ENCODE measurements at places on chromosomes 2 and 18. TPM values are rescaled to one million over a fixed set of nuclear protein-coding genes. Genes with fewer than 3 reads are reported as not detected.

SFXN5 gene
- total RNA-seq = 11.9 TPM

C2orf78 gene
- not detected for total RNA-seq

C2orf81 gene
- total RNA-seq = 3.7 TPM

- H3K4me3 ChIP-seq = no peak overlapping the region
- no peaks in the 10 kb centered on the region for H3K4me1 ChIP-seq
- H3K36me3 ChIP-seq = no peaks in the 10 kb centered on the region
- H3K27ac ChIP-seq = no peak overlapping the region
- no peaks in the 10 kb centered on the region for H3K27me3 ChIP-seq
- DNase-seq = no peak
Observed at GRCh38 chr18:52009958-52010357, 330.0 kb upstream of the DCC start.

GRCh38 chr2:169713331-169713730 is 19.1 kb downstream of the PHOSPHO2 start:
- H3K4me1 ChIP-seq = peaks cover 12% of the 10 kb centered on the region
- H3K4me3 ChIP-seq = no peak overlapping the region
- H3K27me3 ChIP-seq = no peaks in the 10 kb centered on the region
- peaks cover 3% of the 10 kb centered on the region for H3K36me3 ChIP-seq
- DNase-seq = no peak

DNA sequence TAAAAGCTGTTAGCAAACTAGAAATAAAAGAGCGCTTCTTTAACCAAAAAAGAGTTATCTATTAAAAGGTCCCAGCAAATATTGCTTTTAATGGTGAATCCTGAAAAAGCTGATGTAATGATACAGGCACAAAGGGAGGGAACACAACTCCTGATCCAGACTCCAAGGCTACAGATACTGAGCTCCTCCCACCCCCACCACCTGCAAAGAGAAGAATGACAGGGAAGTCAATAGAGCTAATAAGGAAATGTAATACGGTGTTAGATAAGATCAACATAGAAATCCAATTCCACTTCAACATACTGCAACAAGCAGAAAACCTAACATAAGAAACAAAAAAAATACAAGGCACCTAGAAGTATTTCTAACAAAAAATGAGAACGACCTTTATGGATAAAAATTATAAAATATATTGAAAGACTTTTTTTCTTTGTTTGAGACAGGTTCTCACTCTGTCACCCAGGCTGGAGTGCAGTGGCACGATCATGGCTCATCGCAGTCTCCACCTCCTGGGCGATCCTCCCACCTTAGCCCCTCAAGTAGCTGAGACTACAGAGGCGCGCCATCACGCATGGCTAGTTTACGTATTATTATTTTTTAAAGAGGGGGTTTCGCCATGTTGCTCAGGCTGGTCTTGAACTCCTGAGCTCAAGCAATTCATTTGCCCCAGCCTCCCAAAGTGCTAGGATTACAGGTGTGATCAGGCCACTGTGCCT is 192.2 kb downstream of the HDAC4 start:
- no peak overlapping the region for H3K27ac ChIP-seq
- H3K4me1 ChIP-seq = peaks cover 22% of the 10 kb centered on the region
- peaks cover 7% of the 10 kb centered on the region for H3K36me3 ChIP-seq

LHCGR gene
- not detected for total RNA-seq

GRCh38 chr2:212831671-212832199 is 293.1 kb upstream of the ERBB4 start:
- no peak overlapping the region for H3K27ac ChIP-seq
- H3K36me3 ChIP-seq = peaks cover 2% of the 10 kb centered on the region
- peak; percentile 21 for DNase-seq
- H3K4me1 ChIP-seq = no peaks in the 10 kb centered on the region
- H3K27me3 ChIP-seq = peaks cover 3% of the 10 kb centered on the region
- H3K4me3 ChIP-seq = no peak overlapping the region

DNA sequence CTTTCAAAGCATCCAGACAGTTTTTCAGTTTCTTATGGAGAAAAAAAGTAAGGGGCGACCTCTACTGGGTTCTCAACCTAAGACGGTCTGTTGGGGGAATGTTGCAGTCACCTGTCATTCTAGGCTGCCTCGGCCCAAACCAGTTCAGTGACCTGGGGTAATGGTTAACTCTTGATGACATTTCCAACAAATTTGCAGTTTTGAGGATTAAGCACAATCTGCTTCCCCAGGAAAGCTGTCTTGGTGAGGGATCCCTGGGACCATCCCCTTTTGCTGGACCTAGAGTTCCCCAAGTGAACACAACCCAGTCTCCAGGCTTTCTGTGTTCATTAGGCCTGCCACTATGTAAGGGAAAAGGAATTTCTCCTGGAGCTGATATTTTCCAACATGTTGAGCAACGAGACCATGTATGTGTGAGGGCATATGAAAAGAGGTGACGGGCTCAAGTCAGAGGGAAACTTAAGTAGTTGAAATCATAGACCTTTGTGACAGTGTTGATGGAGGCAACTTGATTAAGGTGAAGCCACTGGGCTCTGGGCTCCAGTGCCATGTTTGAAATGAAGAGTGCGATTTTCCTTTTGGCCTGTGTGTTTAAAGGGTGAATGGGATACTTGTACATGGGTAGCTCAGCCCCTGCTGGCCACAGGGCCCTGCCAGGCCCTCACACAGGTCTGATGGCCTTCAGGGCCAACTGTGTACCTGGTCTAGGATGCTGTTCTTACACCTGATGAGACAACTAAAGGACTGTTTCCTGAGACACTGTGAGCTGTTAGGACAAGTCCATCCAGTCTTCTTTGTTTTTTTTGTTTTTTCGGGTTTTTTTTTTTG is 27.0 kb downstream of the FOSL2 start:
- H3K4me1 ChIP-seq = peaks cover 42% of the 10 kb centered on the region
- no peak for DNase-seq
- H3K27ac ChIP-seq = no peak overlapping the region
- no peak overlapping the region for H3K4me3 ChIP-seq
- H3K36me3 ChIP-seq = peaks cover 24% of the 10 kb centered on the region

- no peak for DNase-seq
- no peak overlapping the region for H3K27ac ChIP-seq
- peaks cover 1% of the 10 kb centered on the region for H3K36me3 ChIP-seq
- H3K27me3 ChIP-seq = peaks cover 2% of the 10 kb centered on the region
- H3K4me1 ChIP-seq = peaks cover 4% of the 10 kb centered on the region
Observed at GRCh38 chr2:106516864-106517263, 29.7 kb downstream of the CD8B2 start.

NPPC gene
- 0.40 TPM for total RNA-seq

FEV gene
- not detected for total RNA-seq

DNA sequence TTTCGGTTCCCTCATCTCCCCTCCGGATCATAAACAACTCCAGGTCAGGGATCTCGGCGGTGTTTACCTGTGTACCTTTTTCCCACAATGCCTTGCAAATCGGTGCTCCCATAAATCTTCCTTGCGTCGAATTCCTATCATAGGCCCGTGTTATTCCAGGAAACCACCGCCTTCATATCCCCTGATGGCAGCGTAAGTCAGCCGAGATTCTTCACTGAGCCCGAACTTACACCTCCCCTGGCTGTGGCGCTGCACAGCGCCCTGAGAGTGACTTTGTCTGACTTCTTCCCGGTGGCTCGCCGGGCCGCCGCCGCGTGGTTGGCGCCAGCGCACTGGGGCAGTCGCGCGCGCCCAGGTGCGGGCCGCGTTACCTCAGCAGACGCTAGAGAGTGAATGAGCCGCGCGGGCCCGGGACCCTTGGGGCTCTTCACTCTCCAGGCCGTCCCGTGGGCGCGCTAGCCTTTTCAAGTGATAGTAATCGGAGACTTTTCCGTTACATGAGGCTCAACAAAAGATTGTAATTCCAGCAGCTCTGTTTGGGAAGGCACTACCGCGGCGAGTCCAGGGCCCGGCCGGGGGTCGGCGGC is 101.6 kb downstream of the SPTBN1 start:
- peak overlapping the region; percentile 69 for H3K4me3 ChIP-seq
- H3K27ac ChIP-seq = peak overlapping the region; percentile 70
- no peaks in the 10 kb centered on the region for H3K27me3 ChIP-seq
- peaks cover 10% of the 10 kb centered on the region for H3K36me3 ChIP-seq
- peak; percentile 78 for DNase-seq

- no peak overlapping the region for H3K27ac ChIP-seq
- no peaks in the 10 kb centered on the region for H3K36me3 ChIP-seq
- H3K4me3 ChIP-seq = no peak overlapping the region
- no peak for DNase-seq
- peaks cover 38% of the 10 kb centered on the region for H3K27me3 ChIP-seq
Observed at GRCh38 chr2:10963155-10963554, 51.4 kb downstream of the KCNF1 start.

GRCh38 chr2:195659982-195660890 is 3.2 kb downstream of the SLC39A10 start:
- peak overlapping the region; percentile 100 for H3K27ac ChIP-seq
- H3K36me3 ChIP-seq = peaks cover 29% of the 10 kb centered on the region
- no peaks in the 10 kb centered on the region for H3K27me3 ChIP-seq

- H3K36me3 ChIP-seq = no peaks in the 10 kb centered on the region
- peaks cover 2% of the 10 kb centered on the region for H3K27me3 ChIP-seq
- no peak overlapping the region for H3K27ac ChIP-seq
- no peak for DNase-seq
- no peak overlapping the region for H3K4me3 ChIP-seq
Observed at GRCh38 chr2:71944806-71945602, 202.7 kb downstream of the CYP26B1 start.

GRCh38 chr18:65988386-65988785 is 237.6 kb downstream of the CDH7 start:
- H3K4me3 ChIP-seq = no peak overlapping the region
- H3K27ac ChIP-seq = no peak overlapping the region
- no peaks in the 10 kb centered on the region for H3K36me3 ChIP-seq
- no peaks in the 10 kb centered on the region for H3K4me1 ChIP-seq
- no peak for DNase-seq
- H3K27me3 ChIP-seq = no peaks in the 10 kb centered on the region

POTEI gene
- total RNA-seq = not detected

SLC11A1 gene
- 1.6 TPM for total RNA-seq

GRCh38 chr2:31386648-31387047 is 27.9 kb downstream of the XDH start:
- no peak overlapping the region for H3K4me3 ChIP-seq
- H3K27me3 ChIP-seq = peaks cover 7% of the 10 kb centered on the region
- H3K4me1 ChIP-seq = peaks cover 21% of the 10 kb centered on the region
- H3K27ac ChIP-seq = no peak overlapping the region
- H3K36me3 ChIP-seq = no peaks in the 10 kb centered on the region

B4GALT6 gene
- 0.58 TPM for total RNA-seq

RND3 gene
- not detected for total RNA-seq

- no peak for DNase-seq
- H3K27ac ChIP-seq = peak overlapping the region; percentile 4
- no peaks in the 10 kb centered on the region for H3K27me3 ChIP-seq
- H3K4me1 ChIP-seq = peaks cover 34% of the 10 kb centered on the region
- H3K36me3 ChIP-seq = peaks cover 19% of the 10 kb centered on the region
- H3K4me3 ChIP-seq = peak overlapping the region; percentile 25
Observed at GRCh38 chr2:19898592-19899329, 3.0 kb downstream of the TTC32 start.

DNA sequence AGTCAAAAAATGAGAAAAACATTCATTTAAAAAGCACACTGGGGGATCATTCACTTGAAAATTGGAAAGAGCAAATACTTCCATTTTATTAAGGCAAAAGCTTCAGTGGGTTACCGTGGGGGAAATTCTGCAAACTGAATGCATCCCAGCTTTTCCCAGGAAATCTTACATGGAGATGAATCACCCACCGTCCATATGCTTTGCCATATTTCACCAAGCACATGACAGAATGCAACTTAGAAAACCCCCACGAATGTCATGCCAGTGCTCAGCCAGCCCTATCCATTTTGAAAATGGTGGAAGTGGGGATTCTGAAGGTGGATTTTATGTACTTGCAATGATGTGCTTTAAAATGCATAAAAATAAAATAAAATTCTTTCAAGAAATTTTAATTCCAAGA is 485.5 kb upstream of the ID2 start:
- no peaks in the 10 kb centered on the region for H3K4me1 ChIP-seq
- DNase-seq = no peak
- no peak overlapping the region for H3K27ac ChIP-seq
- H3K36me3 ChIP-seq = peaks cover 6% of the 10 kb centered on the region

GRCh38 chr2:127155947-127156346 is 49.0 kb upstream of the BIN1 start:
- peaks cover 1% of the 10 kb centered on the region for H3K4me1 ChIP-seq
- H3K36me3 ChIP-seq = no peaks in the 10 kb centered on the region
- DNase-seq = no peak
- no peak overlapping the region for H3K4me3 ChIP-seq

DNA sequence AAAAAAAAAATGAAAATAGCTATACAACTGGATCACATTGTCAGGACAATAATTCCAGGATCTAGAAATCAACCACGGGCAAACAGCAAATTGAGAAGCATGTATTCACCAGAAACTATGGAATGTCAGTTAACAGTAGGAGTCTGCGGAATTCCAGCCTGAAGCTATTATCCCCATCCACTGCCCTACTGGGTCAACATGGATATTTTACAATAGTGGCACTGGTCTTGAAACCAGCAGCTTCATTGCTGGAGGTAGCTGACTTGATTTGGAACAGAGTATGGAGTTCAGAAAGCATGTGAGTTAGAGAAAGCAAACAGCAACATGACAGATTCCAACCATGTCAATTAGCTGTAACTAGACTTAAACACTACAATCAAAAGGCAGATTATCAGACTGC is 55.7 kb upstream of the PDE1A start:
- H3K27ac ChIP-seq = no peak overlapping the region
- DNase-seq = no peak
- H3K4me3 ChIP-seq = no peak overlapping the region
- H3K36me3 ChIP-seq = no peaks in the 10 kb centered on the region
- no peaks in the 10 kb centered on the region for H3K27me3 ChIP-seq

DNA sequence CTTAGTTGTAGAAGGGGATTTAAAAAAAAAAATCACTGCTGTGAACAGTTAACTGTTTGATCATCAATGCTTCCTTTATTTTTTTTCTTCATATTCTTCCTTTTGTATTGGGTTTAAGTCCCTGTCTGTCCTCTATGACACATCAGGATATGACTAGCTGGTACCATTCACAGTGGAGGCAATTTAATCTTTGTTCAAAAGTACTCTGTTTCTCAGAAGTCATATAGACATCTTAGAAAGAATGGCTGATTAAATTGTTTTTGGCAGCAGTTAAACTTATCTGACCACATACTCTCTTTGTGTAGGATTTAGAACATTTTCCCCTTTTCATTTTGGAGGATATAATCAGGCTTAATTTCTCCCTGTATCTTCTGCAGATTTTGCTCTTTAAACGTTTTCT is 807.8 kb upstream of the CDH2 start:
- no peak for DNase-seq
- H3K4me3 ChIP-seq = no peak overlapping the region
- no peak overlapping the region for H3K27ac ChIP-seq
- no peaks in the 10 kb centered on the region for H3K4me1 ChIP-seq
- no peaks in the 10 kb centered on the region for H3K27me3 ChIP-seq

DNA sequence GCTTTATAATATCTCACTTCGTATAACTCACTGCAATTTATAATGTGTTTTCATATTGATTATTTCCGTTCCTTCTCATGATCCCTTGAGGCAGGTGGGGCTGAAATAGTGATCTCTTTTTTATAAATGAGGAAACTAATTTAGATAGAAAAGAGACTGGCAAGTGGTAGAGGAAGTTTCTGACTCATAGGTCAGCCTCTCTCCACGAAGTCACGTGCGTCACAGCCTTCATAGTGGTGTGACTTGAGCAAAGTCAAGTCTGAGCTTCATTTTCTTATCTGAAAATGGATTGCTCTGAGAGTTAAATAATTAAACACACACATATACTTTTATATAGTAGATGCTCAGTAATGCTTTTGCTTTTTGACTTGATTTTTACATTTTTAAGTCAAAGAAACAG is 19.9 kb downstream of the ABCG5 start:
- no peak for DNase-seq
- H3K27ac ChIP-seq = no peak overlapping the region
- no peaks in the 10 kb centered on the region for H3K4me1 ChIP-seq
- no peaks in the 10 kb centered on the region for H3K36me3 ChIP-seq

Measured in activated naive CD8-positive, alpha-beta T cell treated with anti-CD3 and anti-CD28 coated beads, Interleukin-2, amount 10 ng/mL, durations not matched to agents 7 days and 5 days (primary cell).